ENCODE measurements at places on chromosomes 7 and 10.

- no peak for DNase-seq
Observed at GRCh38 chr7:159032753-159033472, 111.8 kb downstream of the VIPR2 start.

GRCh38 chr10:126119599-126119998, 223.2 kb downstream of the FANK1 start:
- DNase-seq, result no peak

DNA sequence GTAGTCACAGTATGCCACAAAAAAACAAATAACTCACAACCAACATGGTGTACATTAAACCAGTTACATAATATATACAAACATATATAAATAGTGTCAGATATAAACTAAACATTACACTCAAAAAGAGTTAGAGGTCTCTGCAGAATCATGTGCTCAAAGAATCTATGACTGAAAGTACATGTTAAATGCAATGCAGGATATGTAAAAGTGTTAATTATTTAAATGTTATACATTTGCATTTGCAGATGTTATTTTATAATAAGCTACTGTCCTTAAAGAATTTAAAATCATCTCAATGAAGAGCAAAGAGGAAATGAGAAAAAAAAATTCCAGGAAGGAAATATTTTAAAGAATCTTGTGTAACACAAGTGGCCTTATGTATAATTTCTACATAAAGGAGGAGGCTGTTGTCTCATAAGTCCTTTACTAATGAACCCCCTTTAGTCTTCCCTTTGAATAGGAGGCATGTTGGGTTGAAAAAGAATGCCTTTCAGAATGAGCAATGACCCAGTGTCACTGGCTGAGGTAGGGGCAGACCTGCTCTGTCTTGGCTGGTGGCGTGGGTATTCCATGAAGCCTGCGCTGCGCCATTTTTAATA, 148.9 kb downstream of the ITGA8 start:
- no peak for DNase-seq

DNA sequence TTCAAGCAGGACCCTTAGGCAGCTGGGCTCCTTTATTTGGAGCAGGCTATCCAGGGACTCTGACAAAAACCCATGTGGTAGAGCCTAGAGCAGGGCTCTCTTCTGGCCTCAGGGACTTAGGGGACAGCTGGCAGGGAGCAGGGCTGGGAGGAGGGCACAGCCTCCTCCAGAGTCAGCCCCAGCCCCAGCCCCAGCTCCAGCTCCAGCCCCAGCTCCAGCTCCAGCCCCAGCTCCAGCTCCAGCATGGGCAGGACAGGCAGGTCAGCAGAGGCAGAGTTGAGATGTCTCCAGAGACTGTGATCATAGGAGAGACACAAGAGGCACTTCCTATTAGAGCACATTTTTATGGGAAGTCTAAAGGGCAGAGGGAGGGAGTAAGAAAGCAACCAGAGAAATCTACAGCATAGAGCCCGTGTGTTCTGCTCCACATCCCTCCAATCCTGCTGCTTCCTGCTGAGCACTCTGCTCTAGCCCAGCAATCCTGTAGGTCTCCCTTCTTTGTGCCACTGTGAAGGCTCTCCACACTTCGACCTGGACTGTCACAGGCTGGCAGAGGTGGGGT, 13.3 kb upstream of the C10orf53 start:
- no peak for DNase-seq

All from activated T-helper 1 cell treated with Interleukin-2 at 50 U/mL for 16 hours (primary cell).